ENCODE measurements at places on chromosomes 12 and 14.

GRCh38 chr12:95574799-95575452 lies 23.6 kb upstream of the USP44 start:
- no peak for DNase-seq

DNA sequence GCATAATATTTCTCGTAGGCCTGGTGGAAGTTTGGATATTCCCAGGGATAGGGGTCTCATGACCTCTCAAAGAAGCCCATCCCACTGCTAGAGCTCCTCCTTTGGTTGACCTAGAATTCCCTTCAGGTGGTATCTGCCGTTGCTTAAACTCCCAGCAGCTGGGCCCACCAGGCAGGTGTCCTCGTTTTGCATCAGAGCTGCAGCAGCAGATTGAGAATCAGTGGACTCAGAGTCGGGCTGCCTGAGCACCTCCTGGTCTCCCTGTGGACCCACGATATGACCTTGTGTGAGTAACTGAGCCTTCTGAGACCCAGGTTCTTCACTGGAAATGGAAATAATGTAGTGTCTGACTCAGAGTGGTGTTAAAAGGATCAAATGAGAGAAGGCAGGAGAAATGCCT lies 132.7 kb downstream of the PAPOLA start:
- DNase-seq = no peak

- no peak for DNase-seq
These were observed 88.5 kb downstream of the GXYLT1 start for GRCh38 chr12:42056130-42056529.

DNA sequence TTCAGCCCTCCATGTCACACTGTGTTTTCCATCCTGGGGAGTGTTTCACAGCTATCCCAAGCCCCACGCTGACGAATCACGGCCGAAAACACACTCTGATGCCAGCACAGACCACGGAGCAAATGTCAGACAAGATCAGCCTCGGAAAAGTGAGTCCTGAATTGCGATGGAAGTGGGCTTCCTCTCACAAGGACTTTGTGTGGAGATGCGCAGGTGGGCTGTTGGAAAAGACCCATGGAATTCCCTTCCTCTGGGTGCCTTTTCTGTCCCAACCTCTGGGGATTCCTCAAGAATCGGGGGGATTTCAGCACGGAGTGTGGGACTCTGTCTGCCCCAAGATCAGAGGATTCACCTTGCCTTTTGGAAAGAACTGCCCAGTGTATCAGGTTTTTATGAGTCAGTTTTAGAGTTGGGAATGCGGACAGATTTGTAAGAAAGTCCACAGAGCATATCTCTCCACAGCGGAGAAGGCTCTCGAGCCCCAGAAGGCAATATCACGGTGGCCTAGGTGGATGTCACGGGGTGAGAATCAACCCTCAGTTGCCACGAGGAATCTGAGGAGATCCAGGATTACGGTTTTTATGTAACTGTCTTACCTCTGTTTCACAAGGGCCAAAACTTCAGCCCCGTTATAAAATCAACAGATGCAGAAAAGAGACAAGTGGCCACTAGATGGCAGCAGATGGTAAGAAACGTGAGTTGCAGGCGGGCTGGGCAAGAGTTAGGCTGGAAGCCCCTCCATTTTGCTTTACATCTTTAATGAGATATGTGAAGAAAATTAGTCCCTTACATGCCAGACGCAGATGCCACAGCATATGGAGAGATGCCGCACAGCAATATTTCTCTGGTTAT lies 201.9 kb downstream of the DAD1 start:
- DNase-seq = peak; percentile 80

GRCh38 chr14:71432334-71433110 lies 499.7 kb upstream of the RGS6 start:
- no peak for DNase-seq

- DNase-seq = peak; percentile 78
These were observed 3.4 kb upstream of the KRT80 start for GRCh38 chr12:52195065-52195730.

DNA sequence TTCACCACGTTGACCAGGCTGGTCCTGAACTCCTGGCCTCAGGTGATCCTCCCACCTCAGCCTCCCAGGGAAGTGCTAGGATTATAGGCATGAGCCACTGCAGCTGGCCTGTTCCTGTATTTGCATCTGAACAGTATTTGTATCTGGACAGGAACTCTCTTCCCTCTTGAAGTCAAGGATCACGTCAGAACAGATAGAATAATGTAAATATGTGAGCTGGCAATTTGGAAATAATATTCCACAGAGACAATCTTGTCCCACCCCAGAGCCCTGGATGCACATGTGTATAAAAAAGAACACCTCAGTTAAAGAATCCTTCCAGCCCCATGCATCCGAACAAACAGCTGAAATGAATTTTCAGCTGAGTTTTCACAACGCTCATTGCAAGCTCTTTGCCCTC lies 118.3 kb downstream of the VEZT start:
- DNase-seq = no peak

GRCh38 chr12:122080149-122081082 lies 1.9 kb downstream of the MLXIP start:
- peak; percentile 81 for DNase-seq

DNA sequence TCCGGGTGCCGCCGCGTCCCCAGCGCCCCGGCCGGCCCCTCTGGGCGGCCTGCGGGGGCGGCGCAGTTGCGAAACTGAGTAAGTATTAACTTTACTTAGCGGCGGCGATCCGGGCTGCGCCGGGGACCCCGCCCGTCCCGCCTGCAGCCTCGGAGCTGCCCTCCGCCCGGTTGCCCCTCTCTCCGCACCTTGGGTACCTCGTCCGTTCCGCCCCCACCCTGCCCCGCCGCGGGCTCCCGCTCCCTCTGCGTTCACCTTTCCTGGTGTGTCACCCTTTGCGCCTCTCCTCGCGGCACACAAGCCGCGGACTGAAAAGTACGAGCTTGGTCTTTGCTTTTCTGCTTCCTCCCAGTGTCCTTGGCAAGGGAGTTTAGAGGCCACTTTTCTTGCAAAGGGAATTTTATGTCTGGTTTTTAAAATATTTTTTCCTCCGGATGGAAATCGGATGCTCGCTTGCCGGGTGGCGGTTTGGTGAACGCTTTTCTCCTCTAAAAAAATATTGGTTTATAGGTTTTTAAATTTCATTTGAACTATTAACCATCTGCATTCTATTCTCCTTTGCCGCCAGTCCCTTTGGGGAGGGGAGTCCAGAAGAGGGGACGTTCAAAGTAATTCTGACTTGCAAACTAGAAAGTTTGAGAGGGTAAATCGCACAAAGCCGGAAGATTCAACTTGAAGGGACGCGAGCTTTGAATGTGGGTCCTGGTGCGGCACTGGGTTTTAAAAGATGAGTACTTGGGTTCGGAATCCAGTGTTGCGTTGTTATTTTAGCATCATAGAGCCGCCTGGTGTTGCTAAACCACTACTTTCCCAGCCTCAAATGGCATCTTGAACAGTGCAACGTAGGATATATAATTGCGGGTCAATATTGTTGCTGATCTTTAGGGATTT lies 834 bp downstream of the RASSF8 start:
- DNase-seq = peak; percentile 22

- no peak for DNase-seq
These were observed 483.6 kb upstream of the RGS6 start for GRCh38 chr14:71448431-71449315.

- DNase-seq = no peak
These were observed 61.2 kb upstream of the DYNC1H1 start for GRCh38 chr14:101903111-101903561.

GRCh38 chr12:11576104-11576503 lies 73.4 kb upstream of the ETV6 start:
- no peak for DNase-seq

DNA sequence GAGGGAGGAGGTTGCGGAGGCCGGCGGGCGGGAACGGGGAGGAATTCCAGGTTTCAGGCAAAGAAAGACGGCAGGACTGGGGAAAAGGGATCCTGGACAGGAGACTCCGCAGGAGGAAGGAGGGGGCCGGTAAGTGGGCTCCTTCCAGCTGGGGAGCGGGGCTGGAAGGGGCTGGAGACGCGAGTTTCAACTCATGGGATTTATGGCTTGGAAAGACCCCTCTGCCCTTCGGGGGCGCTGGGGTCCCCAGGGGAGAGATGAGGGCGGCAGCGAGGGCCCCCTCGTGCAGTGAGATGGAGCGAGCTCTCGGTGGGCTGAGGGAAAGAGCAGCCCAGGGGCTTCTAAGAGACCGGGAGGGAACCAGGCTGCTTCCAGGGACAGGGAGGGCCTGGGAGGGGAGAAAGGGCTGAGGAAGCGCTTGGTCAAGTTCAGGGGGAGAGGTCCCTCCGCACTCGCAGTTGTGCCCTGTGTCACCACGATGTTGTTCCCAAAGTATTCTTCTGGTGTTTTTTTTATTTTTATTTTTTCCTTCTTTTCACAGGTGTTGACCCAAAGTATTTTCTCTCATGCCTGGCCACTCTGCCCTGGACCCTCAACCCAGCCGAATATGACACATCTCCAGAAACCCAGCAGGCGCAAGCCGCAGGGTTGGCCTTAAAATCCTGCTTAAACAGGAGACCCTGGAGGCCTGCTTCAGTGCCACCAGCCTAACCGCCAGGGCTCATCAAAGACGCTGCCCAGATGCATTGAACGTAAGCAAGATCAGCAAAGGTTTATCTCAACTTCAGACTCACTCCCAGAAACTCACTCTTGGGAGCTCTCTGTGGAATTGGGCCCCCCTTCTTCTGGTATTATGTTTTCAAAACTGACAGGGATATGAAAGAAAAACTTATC lies 16.1 kb downstream of the TNFAIP2 start:
- DNase-seq = no peak

GRCh38 chr12:74365178-74365964 lies 172.3 kb upstream of the ATXN7L3B start:
- DNase-seq = no peak

DNA sequence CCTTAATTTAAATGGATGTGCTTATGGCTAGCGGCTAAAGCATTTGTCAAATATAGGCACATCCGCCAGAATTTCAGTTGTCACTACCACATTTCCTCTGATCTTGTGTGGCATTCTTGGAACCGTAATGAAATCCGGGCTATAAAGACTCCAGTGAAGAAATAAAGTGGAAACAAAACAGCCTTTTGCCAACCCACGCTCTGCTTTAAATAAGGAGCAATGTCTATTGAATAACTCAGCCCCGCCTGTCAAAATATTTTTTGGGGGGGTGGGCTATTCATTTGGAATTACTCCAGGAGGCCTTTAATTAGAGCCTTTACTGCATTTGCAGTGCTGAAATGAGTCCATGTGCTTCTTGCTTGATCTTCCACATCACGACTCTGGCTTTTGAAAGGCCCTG lies 179.6 kb upstream of the RPH3A start:
- no peak for DNase-seq

DNA sequence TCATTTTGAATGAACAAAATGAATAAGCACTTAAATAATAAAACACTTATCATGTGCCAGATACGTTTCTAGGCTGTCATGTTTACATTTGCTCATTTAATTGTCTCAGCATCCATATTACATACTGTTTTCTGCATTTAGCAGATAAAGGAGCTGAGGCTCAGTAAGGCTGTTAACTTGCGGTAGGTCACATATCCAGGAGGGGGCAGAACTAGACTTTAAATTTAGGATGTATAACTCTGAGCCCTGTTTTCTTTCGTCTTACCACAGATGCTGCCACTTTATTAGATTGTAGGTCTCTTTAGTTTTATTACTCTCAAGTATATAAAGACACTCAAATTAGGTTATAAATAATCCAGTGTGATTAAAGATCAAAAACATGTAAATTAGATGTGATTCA lies 17.7 kb downstream of the IRAK4 start:
- DNase-seq = peak; percentile 5

DNA sequence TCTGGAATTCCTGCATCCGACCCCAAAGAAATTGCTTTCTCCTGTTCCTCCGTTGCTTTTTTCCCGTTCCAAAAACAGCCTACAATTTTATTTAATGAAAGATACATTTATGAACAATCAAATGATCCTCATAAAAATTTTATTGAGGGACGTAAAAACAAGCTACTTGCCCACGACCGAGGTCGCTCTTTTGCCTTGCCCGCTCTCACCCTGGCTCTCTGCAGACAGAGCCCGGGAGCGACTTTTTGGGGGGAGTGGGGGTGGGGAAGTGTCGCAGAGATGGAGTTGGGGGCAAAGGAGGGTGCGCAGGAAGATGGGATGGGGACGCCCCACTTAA lies 1.1 kb upstream of the HOXC9 start:
- no peak for DNase-seq

GRCh38 chr12:67790660-67791059 lies 142.1 kb downstream of the DYRK2 start:
- no peak for DNase-seq

DNA sequence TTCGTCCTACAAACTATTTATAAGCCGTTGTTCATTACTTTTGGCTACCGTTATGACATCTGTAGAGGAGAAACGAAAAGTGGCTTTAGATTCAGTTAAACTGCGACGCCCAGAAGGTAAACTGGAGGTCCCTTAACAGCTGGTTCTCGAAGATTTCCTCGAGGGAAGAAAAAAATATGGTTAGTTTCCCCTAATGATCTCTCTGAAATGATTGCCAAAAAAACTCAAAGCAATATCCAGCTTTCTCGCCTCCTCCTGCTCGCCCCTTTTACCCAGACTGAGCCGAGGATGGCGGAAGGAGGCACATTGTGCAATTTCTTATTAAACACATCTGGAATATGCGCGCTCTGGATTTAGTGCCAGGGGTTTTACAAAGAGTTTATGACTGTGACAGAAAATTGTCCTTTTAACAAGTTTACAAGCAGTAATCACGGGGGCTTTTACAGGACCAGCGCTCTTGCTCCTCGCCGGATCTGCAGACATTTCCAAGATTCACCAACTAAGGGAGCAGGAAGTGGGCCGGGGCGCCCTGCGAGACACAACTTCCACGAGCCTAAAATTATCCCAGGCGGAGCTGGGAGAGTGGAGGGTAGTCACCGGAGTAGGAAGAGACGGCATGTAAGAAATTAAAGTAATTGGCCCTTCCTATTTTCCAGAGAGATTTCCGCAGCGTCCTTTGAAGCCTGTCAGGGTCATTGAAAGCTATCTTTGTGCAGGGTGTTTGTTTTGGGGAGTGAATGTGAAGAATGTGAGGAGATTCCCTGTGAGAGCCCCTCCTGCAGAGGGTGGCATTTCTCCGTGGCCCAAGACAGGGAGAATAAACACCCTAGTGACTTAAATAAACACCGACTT lies 5.6 kb downstream of the SIX1 start:
- no peak for DNase-seq

DNA sequence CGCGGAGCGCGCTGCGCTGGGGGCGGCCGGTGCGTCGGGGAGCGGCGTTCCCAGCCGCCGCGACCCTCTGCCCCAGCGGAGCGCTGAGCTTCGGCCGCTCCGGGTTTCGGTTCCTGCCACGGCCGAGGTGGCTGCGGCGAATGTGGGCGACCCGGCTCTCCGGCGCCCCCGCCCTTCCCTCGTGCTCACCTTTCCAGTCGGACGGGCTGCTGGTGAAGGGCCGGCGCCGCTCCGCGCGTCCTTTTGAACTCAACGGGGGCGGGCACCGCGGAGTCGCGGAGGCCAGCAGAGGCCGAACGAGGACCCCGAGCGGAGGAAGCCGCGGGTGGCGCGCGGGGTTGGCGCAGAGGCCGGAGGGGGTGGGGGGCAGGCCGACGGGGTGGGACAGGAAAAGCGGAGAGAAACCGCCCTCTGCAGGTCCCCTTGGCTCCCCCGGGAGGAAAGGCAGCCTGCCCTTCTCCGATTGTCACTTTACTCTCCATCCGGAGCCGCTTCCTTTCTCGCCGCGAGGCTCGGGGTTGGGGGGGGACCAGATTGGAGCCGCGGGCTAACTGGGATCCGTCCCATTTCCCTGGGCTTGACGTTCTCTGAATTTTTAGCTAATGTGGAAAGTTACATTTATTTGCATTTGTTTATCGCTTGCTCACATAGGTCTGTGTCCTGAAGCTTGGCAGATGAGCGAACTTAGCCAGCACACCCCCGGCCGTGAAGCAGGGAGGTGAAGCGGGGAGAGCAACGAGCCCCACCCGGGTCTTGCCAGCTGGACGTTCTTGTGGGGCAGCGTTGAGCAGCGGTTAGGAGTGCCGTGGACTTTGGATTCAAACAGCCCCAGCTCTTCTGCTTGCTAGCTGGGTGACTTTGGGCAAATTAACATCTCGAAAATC lies at the start of gene SMAGP:
Gene SMAGP, minus strand, starts transcription at position 349 of the 884 bp plus-strand sequence. CDS start 1,137 bp downstream, outside the sequence.
- peak; percentile 39 for DNase-seq

Measured in bone marrow (tissue), 2 donors.